ENCODE measurements at places on chromosomes 1 and 21. TPM values are rescaled to one million over a fixed set of nuclear protein-coding genes. Genes with fewer than 3 reads are reported as not detected.

GRCh38 chr1:119787776-119788175, 19.1 kb upstream of the HMGCS2 start:
- H3K27me3 ChIP-seq, result peaks cover 71% of the 10 kb centered on the region
- no peak overlapping the region for H3K27ac ChIP-seq
- DNase-seq, result no peak

GRCh38 chr1:199700551-199700950, 327.0 kb upstream of the NR5A2 start:
- no peak overlapping the region for H3K27ac ChIP-seq
- no peak for DNase-seq
- no peak overlapping the region for H3K4me3 ChIP-seq
- no peaks in the 10 kb centered on the region for H3K36me3 ChIP-seq

GRCh38 chr1:180169640-180170195, 15.0 kb downstream of the QSOX1 start:
- no peak overlapping the region for H3K27ac ChIP-seq
- no peak overlapping the region for H3K4me3 ChIP-seq
- H3K36me3 ChIP-seq, result peaks cover 3% of the 10 kb centered on the region
- H3K4me1 ChIP-seq, result peaks cover 12% of the 10 kb centered on the region
- no peaks in the 10 kb centered on the region for H3K27me3 ChIP-seq

DNA sequence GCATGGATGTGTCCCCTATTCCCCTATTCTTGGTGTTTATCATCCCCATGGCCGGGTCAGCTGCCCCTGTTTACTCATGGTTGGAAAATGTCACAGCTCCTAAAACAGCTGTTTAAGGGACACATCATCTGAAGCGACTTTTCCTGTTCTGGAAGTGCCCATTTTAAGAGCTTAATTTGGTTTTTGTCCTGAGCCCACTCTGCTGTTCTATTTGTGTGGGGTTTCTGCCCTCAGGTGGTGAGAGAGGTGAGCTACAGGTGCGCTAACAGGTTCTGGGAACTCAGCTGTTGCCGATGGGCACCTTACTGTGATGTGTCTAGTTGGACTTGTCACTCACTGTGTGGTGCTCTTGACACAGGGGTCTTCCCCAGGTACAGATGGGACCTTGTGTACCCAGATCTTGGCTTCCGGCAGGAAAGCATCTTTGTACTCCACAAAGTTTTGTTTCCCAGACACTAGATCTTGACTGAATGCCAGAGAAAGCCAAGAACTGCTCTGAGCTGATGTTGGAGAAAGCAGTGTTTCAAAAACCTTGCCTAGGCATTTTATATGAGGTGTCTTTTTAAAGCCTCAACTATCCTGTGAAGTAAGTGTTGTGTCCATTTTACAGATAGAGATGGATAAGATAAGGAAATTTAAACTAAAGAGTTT, 59.0 kb upstream of the CD1D start:
- DNase-seq, result no peak
- H3K4me1 ChIP-seq, result peaks cover 12% of the 10 kb centered on the region
- no peak overlapping the region for H3K4me3 ChIP-seq
- H3K36me3 ChIP-seq, result no peaks in the 10 kb centered on the region
- H3K27ac ChIP-seq, result no peak overlapping the region
- peaks cover 65% of the 10 kb centered on the region for H3K27me3 ChIP-seq

DNA sequence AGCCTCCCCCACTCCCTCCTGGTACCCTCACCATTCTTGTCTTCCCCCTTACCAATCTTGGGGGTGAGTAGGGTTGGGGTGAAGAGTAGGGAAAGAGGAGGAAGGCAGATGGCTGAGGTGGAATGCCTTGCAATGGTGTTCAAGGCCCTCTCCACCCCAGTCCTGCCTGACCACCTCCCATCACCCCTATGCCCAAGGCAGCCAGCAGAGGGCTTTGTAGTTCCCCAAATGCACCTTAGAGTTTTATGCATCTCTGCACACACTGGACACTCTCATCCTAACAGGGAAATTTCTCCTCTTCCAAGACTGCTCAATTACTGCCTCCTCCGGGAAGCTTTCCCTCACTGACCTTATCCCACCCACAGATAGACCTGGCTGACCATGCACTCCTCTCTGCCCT, 15.4 kb downstream of the KIF17 start:
- peaks cover 2% of the 10 kb centered on the region for H3K36me3 ChIP-seq
- H3K4me3 ChIP-seq, result no peak overlapping the region
- H3K4me1 ChIP-seq, result peaks cover 10% of the 10 kb centered on the region
- no peak for DNase-seq
- no peak overlapping the region for H3K27ac ChIP-seq

- H3K27ac ChIP-seq, result peak overlapping the region; percentile 70
- no peaks in the 10 kb centered on the region for H3K36me3 ChIP-seq
- no peaks in the 10 kb centered on the region for H3K27me3 ChIP-seq
- peaks cover 9% of the 10 kb centered on the region for H3K4me1 ChIP-seq
- no peak for DNase-seq
- no peak overlapping the region for H3K4me3 ChIP-seq
These were observed 49.6 kb upstream of the KCTD3 start for GRCh38 chr1:215517441-215517891.

- peaks cover 5% of the 10 kb centered on the region for H3K27me3 ChIP-seq
- no peak overlapping the region for H3K27ac ChIP-seq
- DNase-seq, result no peak
- no peaks in the 10 kb centered on the region for H3K4me1 ChIP-seq
- no peaks in the 10 kb centered on the region for H3K36me3 ChIP-seq
These were observed 23.1 kb downstream of the TNN start for GRCh38 chr1:175090780-175091179.

DNA sequence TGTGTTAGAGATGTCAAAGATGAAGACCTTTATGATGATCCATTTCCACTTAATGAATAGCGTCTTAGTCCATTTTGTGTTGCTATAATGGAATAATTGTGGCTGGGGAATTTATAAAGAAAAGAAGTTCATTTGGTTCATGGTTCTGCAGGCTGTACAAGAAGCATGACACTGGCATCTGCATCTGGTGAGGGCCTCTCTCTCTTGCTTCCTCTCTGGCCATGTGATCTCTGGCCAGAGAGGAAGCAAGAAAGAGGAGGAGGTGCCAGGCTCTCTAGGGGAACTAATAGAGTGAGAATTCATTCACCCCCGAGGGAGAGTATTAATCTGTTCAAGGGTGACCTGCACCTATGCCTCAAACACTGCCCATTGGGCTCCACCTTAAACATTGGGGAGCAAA, 242.8 kb downstream of the DISC1 start:
- peaks cover 3% of the 10 kb centered on the region for H3K36me3 ChIP-seq
- H3K27me3 ChIP-seq, result no peaks in the 10 kb centered on the region
- peaks cover 51% of the 10 kb centered on the region for H3K4me1 ChIP-seq
- no peak overlapping the region for H3K4me3 ChIP-seq

- H3K4me1 ChIP-seq, result peaks cover 2% of the 10 kb centered on the region
- no peak for DNase-seq
- H3K4me3 ChIP-seq, result no peak overlapping the region
- no peaks in the 10 kb centered on the region for H3K36me3 ChIP-seq
- H3K27ac ChIP-seq, result no peak overlapping the region
These were observed 4.5 kb downstream of the LIN9 start for GRCh38 chr1:226304291-226304955.

DNA sequence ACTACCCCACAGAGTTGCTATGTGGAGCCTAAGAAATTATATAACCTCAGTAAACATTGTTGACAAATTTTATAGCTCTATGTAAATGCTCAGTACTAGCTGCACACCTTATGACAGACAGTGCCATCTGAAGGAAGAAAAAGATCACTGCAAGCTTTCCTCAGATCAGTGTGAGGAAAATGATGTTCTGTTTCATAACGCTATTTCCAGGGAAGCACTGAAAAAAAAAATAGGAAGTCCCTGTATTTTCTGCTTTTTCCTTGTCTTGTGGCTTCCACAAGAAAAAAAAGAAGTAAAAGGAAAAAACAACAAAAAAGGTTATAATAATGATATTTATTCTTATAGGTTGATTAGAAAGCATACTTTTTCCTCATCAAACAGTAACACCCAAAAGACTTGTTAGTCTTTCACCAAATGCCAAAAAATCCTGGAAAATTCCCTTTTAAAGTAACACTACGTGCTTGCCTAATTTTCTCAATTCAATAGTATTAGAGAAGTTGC, 23.2 kb downstream of the LYST start:
- DNase-seq, result no peak
- no peak overlapping the region for H3K27ac ChIP-seq
- H3K36me3 ChIP-seq, result peaks cover 4% of the 10 kb centered on the region
- H3K4me1 ChIP-seq, result peaks cover 5% of the 10 kb centered on the region
- H3K27me3 ChIP-seq, result no peaks in the 10 kb centered on the region

DNA sequence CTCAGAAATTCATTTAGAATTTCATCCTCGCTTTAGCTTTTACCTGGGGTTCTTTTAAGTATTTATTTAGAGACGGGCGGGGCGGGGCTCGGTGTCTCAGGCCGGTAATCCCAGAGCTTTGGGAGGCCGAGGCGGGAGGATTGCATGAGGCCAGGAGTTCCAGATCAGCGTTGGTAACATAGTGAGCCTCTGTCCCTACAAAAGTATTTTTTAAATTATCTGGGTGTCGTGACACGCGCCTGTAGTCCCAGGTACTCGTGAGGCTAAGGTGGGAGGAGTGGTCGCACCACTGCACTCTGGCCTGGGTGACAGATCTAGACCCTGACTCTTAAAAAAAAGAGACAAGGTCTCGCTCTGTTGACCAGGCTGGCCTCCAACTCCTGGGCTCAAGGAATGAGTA, 942 bp upstream of the RSBN1 start:
- H3K27ac ChIP-seq, result peak overlapping the region; percentile 93
- no peak for DNase-seq
- H3K36me3 ChIP-seq, result no peaks in the 10 kb centered on the region
- peak overlapping the region; percentile 93 for H3K4me3 ChIP-seq
- H3K27me3 ChIP-seq, result no peaks in the 10 kb centered on the region

- H3K27ac ChIP-seq, result peak overlapping the region; percentile 54
- H3K4me3 ChIP-seq, result peak overlapping the region; percentile 100
- H3K36me3 ChIP-seq, result peaks cover 20% of the 10 kb centered on the region
These were observed 888 bp upstream of the SNRPE start for GRCh38 chr1:203860396-203861025.

GRCh38 chr1:196205882-196206281, 402.4 kb downstream of the KCNT2 start:
- H3K36me3 ChIP-seq, result peaks cover 1% of the 10 kb centered on the region
- no peak overlapping the region for H3K4me3 ChIP-seq
- DNase-seq, result no peak
- H3K27ac ChIP-seq, result no peak overlapping the region
- H3K4me1 ChIP-seq, result no peaks in the 10 kb centered on the region

- no peak overlapping the region for H3K27ac ChIP-seq
- DNase-seq, result no peak
- no peaks in the 10 kb centered on the region for H3K36me3 ChIP-seq
- peaks cover 6% of the 10 kb centered on the region for H3K27me3 ChIP-seq
- no peak overlapping the region for H3K4me3 ChIP-seq
These were observed 12.2 kb downstream of the OR2B11 start for GRCh38 chr1:247445526-247446356.

DNA sequence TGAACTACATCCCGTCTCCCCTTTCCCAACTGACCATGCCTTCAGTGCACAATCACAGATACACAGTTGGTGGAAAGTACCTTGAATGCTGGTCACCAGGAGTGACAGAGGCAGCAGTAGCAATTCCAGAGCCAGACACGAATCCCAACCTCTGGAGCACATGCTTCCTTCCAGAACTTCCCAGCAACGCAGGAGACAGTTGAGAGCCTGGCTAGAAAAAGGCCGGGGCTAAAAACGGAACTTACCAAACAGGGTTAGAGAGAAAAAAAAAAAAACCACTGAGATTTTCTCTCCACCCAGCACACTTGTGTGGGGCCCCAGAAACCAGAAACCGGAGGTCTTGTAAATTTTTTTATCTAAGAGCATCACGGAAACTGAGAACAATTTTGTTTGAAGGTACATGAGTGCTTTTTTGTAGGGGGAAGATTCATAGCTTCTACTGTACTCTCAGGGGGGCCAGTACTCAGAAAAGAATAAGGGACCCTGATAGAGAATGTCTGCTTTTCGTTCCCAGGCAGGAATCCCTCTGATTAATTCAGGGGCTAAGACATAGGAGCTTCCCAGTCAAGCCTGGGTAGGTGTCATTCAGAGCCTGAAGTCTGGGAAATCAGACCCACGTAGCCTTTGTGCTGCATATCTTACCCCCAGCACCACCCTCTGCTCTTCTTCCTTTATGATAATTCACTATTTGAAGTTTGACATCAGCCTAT, at the start of gene CD48:
Gene CD48, minus strand, starts transcription at position 221 of the 710 bp plus-strand sequence. Its CDS starts 59 bp downstream, at position 162.
- no peaks in the 10 kb centered on the region for H3K4me1 ChIP-seq
- H3K27ac ChIP-seq, result no peak within 1 kb of the TSS
- no peaks in the 10 kb centered on the region for H3K36me3 ChIP-seq
- H3K27me3 ChIP-seq, result peaks cover 2% of the 10 kb centered on the region

DNA sequence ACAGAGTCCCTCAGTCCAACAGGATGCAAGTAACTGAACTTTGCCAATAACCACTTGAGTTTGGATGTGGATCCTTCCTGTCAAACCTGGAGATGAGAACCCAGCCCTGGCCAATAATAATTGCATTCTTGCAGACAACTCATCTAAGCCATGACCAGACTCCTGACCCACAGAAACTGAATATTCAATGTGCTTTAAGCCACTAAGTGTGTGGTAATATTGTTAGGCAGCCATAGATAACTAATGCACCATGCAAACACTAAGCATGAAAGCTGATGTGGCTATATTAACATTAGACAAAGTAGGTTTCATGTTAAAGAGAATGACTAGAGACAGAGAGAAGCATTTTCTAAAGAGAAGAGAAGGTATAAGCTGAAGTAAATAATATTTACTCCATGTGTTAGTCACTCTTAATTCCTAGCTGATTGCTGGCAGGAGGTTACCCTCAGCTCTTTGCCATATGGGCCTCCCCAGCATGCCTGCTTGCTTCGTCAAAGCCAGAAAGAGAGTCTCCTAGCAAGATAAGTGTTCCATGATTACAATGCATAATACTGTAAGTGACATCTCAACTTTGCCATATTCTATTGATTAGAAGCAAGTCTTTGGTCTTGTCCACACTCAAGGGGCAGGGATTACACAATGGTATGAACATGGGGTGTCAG, 276.4 kb upstream of the PLXNA2 start:
- no peak overlapping the region for H3K27ac ChIP-seq
- H3K4me1 ChIP-seq, result no peaks in the 10 kb centered on the region
- peak; percentile 23 for DNase-seq
- peaks cover 10% of the 10 kb centered on the region for H3K27me3 ChIP-seq
- no peak overlapping the region for H3K4me3 ChIP-seq

GRCh38 chr1:222583079-222583478, 6.7 kb downstream of the TAF1A start:
- no peaks in the 10 kb centered on the region for H3K27me3 ChIP-seq
- no peak overlapping the region for H3K4me3 ChIP-seq
- no peaks in the 10 kb centered on the region for H3K4me1 ChIP-seq
- H3K27ac ChIP-seq, result no peak overlapping the region

Gene MCOLN2
- not detected for total RNA-seq

Gene TDRD5
- not detected for total RNA-seq

Gene LCE1B
- not detected for total RNA-seq

Gene LRRC53
- total RNA-seq, result not detected

Gene KCNK1
- total RNA-seq, result not detected

Gene TMEM240
- 12.4 TPM for total RNA-seq

Gene UTS2
- total RNA-seq, result not detected

Gene TMEM51
- 0.81 TPM for total RNA-seq

Gene LRIF1
- total RNA-seq, result 12.1 TPM

Gene RSPH1
- total RNA-seq, result 0.19 TPM

Gene PLA2G5
- not detected for total RNA-seq

Data from osteocyte (in vitro differentiated cells).